Stimulated activated CD8-positive, alpha-beta memory T cell treated with anti-CD3 and anti-CD28 coated beads, Interleukin-4, amount 100 ng/mL, for 1 hour (primary cell): ENCODE measurements at places on chromosomes 16 and 17.

DNA sequence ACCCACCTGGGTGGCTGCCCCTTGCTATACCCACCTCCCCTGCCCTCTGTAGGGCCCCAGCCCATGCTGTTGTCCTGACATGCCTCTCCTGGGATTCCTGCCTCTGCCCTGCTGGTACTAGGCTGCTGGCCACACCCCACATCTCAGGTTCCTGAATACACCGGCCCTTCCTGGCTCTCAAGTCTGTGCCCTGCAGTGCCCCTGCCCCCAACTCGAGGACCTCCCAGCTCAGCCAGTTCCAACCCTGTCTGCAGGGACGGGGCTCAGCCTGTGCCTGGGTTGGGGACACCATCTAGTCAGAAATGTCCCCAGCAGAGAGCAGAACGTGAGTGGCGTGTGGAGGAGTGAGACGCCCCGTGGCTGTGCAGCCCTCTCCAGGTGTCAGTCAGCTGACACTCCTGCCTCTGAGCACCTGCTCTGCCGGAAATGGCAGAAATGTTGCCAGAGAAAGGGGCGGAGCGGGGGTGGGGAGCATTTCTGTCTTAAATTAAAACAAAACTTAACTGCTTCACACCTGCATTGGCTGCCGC is 28.7 kb downstream of the ACSF3 start:
- peak; percentile 21 for DNase-seq

DNA sequence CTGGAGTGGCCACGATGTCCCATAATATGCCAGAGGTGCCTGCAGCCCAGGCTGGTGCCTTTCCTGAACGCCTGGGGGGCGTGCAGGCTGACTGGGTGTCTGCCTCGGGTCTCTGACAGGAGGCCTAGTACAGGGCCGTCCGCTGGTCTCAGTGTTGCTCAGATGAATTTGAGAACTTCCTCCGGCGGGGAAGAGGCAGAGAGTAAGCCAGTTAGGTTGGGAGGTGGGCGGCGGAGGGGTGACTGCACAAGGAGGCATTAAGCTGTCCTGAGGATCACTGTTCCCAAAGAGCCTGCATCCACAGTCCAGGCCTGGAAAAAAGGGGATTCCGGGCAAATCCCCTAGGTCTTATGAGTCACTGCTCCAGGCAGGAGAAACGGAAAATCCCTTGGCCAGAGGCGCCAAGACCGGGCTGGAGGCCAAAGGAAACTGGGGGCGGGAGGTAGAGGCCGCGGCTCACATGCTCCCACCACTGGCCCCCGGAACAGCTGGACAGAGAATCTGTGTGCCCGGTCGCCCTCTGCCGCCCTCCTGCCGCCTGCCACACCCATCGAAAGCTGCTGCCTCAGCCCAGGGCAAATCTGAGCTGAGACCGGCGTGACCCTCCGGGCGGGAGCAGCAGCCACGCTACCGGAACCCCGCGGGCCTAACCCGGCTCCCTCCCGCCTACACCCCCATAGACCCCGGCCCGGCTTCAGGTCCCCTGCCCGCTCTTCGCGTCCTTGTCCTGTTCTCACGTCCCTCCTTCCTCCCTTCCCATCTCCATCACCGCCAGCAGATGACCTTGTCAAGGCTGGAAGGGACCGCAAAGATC is 1.2 kb downstream of the TRIM47 start:
- no peak for DNase-seq

DNA sequence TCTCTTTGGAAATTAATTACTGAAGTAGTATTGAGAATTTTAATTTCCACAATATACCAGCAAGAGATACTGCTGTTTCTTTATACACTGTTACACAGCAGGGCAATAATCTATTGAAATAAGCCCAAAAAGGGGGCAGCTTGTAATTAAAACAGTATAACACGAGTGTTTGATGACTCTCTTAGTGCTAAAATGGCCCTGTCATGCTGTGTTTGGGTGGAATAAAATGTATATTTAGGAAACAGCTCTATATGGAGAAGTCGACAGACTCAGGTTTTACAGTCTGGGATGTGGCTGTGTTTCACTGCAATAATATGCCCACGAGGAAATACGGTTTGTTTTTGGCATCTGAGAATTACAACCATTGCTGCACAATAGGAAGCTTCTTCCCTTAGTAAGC is 537.7 kb upstream of the HSBP1 start:
- DNase-seq: no peak

DNA sequence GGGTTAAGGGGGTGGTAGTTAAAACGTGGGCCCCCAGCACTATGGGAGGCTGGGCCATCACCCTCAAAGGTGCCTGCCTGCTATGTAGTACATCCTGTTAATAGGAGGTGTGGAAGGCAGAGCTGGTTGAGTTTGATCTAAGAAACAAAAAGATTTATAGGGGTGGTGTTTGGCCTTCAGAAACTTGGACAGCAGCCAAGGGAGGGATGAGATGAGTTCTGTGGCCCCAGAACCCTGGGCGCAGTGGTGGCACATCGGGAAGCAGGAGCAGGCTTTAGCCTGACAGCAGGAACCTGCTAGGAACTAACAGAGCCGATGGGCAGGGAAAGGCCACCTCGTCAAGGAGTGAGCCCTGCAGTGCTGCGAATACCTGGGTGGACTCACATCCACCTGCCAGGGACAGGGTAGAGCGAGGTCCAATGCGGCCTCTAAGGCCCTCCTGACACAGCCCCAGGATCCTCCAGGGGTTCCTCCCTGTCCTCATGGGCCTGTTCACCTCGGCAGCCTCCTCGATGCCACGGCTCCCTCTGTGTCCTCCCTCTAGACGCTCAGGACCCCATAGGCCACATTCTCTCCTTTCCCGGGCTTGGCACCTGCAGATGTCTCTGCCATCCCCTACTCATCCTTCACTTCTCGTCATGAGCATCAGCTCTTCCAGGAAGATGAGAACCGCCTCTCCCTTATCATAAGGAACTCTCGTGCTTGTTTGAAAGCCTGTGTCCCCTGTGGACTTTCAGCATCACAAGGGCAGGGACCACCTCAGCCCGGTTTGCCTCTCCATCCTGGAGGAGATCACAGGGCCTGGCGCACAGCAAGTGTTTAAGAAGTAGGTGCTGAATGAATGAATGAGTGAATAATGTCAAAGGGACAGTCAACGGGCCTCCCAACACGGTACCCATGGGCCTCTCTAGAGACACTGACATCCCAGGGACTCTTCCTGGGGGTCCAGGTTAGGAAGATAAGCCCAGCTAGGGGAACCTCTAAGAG is 103.5 kb upstream of the TNRC6C start:
- DNase-seq: no peak

GRCh38 chr16:8730335-8730915 is 56.0 kb downstream of the ABAT start:
- DNase-seq: no peak

GRCh38 chr16:11181899-11182279 is 74.1 kb downstream of the SOCS1 start:
- no peak for DNase-seq

- DNase-seq: no peak
Measured at GRCh38 chr16:83137326-83137781, 510.6 kb downstream of the CDH13 start.

GRCh38 chr16:79150151-79150550 is 450.4 kb downstream of the MAF start:
- no peak for DNase-seq

GRCh38 chr17:80008383-80008840 is 27.3 kb downstream of the TBC1D16 start:
- peak; percentile 48 for DNase-seq

DNA sequence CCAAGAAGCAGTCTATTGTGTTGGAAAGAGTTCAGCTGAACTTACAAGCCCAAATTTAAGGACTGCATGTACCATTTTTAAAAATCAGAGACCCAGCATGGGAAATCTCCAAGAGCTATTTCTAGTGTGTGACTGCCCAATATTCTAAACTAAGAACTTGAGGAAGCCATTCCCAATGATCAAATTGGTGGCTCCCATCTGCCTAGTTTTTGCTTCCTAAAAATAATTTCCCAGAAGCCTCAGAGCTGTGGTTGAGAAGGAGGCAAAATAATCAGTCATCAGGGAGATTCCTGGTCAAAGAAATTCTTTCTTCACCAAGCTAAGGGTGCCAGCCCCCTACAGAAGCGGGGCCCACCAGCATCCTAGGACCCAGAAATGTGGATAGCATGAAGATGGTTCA is 176.1 kb upstream of the CDH5 start:
- DNase-seq: no peak

DNA sequence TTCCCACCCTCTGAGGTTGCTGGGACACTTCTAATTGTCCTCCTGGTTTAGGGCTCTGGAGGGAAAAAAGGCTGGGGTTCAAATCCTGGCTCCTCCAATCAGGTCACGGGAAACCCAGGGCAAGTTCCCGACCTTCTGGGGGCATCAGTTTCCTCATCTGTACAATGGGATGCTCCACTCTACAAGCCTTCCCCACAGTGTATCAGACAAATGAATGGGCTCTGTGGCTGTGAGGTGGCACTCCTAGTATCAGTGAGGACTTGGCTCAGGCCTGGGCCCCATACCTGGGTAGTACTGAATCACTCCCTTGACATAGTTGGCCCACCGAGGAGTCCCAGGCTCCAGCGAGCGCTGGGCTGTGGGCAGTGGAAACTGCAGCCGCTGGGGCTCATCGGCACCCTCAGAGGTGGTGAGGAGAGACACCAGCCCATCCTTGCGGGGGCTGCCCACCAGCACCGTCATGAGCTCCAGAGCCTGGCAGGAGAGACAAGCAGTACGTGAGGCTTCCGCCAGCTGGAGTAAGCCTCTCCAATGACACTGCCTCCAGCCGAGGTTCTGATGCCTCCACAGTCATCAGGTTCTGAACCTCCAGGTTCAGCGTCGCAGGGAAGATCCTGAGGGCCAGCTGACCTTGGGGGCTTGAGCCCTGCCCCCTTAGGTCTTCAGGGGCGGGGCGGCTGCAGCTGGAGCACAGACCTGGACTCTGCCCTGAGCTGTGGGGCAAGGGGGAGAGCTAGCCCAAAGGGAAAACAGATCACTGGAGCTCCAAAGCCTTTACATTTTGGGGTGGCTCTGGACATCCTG is 1.2 kb downstream of the GALK1 start:
- DNase-seq: no peak

DNA sequence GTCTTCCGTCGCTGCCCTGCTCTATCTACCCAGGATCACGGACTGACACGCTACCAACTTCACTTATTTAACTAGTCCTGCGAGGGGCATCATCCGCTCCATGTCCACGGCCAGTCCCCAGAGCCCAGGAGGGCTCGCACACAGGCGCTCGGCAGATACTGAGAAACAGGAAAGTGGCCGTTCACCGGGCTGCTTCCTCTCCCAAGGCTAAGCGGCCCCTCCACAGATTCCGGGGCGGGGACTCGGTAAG is 388 bp downstream of the OXLD1 start:
- no peak for DNase-seq

DNA sequence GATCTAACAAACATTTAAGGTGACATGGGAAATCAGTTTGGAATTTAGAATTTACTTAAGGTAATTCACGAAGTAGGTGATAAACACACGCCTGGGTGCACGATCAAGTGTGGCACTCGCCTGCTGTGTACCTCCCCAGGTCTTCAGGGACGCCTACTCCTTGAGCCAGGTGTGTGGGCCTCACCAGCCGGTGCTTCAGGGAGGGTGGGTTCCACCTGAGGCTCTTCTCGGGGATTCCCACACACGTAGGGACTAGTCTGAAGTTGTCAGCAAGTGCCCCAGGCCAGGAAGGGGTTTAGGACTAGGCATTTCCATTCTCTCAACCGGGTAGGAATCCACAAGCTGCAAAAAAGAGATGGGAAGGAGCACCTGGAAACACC is 9.8 kb upstream of the NAT9 start:
- DNase-seq: no peak

- DNase-seq: no peak
Measured at GRCh38 chr17:47844227-47844626, 3.2 kb upstream of the SCRN2 start.

GRCh38 chr17:78442648-78443218 is 64.3 kb downstream of the PGS1 start:
- DNase-seq: no peak

- no peak for DNase-seq
Measured at GRCh38 chr17:49969795-49970389, 902 bp downstream of the DLX4 start.

GRCh38 chr17:21211825-21212479 is 2.0 kb downstream of the TMEM11 start:
- DNase-seq: no peak

DNA sequence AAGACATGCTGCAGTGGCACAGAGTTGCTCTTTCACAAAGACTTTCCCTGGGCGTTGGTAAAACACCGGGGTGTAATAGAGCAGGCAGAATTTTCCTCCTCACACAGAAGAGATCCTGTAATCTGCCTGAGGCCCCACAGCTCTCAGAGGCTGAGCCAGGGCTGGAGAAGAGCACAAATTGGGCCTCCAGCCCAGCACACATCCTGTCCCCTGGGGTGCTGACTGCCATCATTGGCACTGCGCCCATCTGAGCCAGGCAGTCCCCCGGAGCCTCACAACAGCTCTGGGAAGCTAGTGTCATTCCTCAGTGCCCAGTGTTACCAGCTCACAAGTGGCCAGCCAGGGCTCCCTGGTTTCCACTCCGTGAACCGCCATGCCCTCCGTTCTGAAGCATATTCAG is 119.4 kb downstream of the SOCS1 start:
- no peak for DNase-seq

GRCh38 chr17:9937241-9937761 is 32.2 kb upstream of the RCVRN start:
- no peak for DNase-seq

- DNase-seq: no peak
Measured at GRCh38 chr17:61239327-61239726, 160.3 kb upstream of the TBX2 start.

DNA sequence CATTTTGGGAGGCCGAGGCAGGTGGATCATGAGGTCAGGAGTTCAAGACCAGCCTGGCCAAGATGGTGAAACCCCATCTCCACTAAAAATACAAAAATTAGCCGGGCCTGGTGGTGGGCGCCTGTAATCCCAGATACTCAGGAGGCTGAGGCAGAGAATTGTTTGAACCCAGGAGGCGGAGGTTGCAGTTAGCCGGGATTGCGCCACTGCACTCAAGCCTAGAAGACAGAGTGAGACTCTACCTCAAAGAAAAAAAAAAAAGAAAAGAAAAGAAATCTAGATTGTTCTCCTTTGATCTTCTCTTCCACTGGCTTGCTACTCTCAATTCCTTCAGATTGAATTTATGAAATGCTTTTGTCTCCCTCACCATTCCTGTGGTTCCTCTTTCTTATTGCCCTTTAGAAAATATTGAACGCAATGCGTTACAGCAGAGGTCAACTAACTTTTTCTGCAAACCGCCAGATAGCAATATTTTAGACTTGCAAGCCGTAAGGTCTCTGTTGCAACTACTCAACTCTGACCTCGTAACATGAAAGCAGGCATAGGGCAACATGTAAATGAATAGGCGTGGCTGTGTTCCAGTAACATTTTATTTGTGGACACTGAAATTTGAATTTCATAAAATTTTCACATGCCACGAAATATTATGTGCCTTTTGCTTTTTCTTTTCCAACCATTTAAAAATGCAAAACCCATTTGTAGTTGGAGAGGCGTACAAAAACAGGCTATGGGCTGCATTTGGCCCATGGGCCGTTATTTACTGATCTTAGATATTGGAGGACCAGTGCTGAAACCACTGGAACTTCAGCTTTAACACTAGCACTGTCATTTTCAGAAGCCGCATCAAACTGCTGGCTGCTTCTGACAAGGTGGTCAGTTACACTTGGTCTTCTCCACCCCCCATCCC is 24.8 kb downstream of the PITPNC1 start:
- no peak for DNase-seq

- DNase-seq: no peak
Measured at GRCh38 chr17:4480929-4481898, 17.5 kb upstream of the SPNS2 start.

- DNase-seq: no peak
Measured at GRCh38 chr17:44906010-44906646, 6.9 kb upstream of the EFTUD2 start.

- no peak for DNase-seq
Measured at GRCh38 chr17:81131486-81132196, 33.7 kb upstream of the PVALEF start.
